NCI-H1417 treated with DMSO at 0.1 percent for 48 hours (cell line): ENCODE measurements at places on chromosomes 6 and 20.

DNA sequence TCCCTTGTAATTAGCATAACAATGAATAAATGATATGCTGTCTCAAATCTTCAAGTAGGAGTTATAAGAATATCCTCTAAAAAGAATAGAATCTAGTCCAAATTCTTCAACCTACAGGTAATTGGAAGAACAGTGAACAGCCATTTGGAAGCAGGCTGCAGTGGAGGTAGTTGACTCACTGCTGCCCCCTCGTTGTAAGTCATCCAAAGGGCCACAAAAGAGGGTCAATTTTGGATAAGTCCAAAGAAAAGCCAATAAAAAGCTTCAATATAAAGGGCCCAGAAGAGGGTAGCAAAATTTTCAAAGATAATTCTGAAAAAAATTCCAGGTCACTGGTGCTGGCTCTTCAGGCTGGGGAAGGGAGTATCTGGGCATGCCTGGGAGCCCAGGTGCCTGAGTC is 60.8 kb upstream of the SSTR4 start:
- DNase-seq: no peak

DNA sequence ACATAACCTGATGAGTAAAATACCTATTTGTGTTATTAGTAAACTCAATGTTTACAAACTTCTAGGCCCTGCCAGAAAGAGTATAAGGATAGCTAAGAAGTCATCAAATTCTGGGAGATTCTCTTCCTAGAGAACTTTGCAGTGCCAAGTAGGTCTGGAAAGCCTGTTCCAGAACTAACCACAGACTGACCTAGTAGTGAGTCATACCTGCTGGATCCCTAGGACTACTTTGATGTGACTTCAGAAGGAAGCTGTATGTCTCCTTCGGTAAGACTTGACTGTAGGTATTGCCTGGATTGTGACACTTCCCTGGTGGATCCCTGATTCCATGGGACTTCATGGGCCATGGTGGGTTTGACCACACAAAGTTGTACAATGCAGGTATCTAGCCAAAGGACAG is 131.7 kb downstream of the DNAH8 start:
- DNase-seq: no peak

DNA sequence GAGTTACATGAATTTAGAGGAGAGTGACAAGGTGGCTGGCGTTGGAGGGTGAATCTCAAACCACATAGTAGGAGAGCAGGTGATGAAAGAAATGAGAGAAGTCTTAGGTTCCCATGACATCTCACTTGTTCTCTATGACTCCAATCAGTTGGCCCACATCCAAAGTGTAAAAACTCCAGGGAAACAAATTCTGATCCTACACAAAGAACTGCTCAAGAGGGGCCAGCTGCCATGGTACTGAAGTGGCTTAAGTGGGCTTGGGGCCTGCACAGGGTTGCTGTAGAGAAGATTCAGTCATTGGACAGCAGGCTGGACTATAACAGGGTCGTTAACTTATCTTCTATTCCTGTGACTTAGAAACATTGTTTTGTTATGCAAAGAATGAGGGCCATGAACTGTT is 7.6 kb upstream of the ADGRF4 start:
- DNase-seq: no peak

GRCh38 chr6:12845224-12846004 is 128.8 kb downstream of the PHACTR1 start:
- no peak for DNase-seq

DNA sequence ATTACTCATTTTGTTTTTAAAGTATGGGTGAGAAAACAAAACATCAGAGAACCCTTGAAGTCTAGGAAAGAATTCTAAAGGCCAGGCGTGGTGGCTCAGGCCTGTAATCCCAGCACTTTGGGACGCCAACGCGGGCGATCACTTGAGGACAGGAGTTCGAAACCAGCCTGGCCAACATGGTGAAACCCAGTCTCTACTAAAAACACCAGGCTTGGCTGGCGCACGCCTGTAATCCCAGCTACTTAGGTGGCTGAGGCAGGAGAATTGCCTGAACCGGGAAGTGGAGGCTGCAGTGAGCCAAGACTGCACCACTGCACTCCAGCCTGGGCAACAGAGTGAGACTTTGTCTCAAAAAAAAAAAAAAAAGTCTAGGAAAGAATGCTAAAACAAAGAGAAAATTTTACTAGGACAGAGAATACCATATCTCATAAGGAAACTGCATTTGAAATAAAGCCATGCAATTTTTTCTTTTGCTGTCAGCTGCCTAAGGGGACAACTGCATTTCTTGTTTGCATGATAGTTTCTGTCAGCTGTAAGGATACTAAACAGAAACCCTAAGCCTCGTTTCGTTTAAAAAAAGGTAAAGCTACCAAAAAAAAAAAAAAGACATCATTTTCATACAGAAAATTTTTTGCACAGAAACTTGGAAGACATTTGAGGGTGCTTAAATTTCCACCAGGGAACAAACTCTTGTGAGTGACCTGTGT is 32.1 kb downstream of the SMLR1 start:
- no peak for DNase-seq

DNA sequence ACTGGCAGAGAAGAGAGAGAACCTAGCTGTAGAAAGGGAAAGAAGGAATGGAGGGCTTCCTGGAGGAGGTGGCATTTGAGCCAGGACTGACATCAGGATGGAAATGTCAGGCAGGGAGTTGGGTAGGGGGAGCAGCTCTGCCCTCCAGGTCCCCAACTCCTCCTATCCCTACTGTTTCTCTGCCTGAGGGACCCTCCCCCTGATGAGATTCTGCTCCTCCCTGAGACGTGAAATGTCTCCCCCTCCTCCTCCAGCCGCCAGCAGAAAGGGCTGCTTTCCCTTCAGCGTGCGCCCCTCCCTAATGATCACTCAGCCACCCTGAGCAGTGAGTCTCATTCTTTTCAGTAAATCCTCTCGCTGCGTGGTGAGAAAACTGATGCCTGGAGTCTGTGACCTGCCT is 40.6 kb downstream of the HLA-DPB1 start:
- no peak for DNase-seq

GRCh38 chr6:165661664-165662025 is 1.4 kb downstream of the PDE10A start:
- no peak for DNase-seq

DNA sequence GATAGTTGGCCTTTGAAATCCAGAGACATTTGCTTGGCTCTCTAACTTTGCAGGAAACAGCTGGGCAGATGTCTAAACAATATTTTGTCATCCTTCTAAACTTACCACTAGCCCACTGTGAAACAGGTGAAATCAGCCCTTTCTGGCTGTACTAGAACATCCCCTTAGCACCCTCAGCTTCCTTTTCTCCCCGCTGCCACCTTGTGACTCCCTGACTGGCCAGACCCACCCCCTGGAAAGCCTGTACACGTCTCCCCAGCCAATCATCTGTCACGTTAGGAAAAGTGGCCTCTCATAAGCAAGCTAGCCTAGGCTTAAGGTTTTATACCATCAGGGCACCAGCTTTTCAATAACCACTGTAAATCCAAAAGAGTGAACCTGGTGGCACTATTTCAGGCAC is 88.6 kb upstream of the E2F3 start:
- DNase-seq: no peak

GRCh38 chr20:33667245-33667675 is 517 bp downstream of the ACTL10 start:
- no peak for DNase-seq
